Stimulated activated CD8-positive, alpha-beta memory T cell treated with anti-CD3 and anti-CD28 coated beads, Interleukin-12 subunit alpha, Interleukin-12 subunit beta, amount 100 ng/mL, for 4 hours (primary cell): ENCODE measurements at places on chromosomes 16 and 17.

- DNase-seq, result no peak
Measured at GRCh38 chr16:47519996-47520679, 59.0 kb downstream of the PHKB start.

GRCh38 chr16:27786221-27786922 is 236.4 kb downstream of the KATNIP start:
- DNase-seq, result no peak

GRCh38 chr16:87336434-87337240 is 19.4 kb upstream of the C16orf95 start:
- no peak for DNase-seq

DNA sequence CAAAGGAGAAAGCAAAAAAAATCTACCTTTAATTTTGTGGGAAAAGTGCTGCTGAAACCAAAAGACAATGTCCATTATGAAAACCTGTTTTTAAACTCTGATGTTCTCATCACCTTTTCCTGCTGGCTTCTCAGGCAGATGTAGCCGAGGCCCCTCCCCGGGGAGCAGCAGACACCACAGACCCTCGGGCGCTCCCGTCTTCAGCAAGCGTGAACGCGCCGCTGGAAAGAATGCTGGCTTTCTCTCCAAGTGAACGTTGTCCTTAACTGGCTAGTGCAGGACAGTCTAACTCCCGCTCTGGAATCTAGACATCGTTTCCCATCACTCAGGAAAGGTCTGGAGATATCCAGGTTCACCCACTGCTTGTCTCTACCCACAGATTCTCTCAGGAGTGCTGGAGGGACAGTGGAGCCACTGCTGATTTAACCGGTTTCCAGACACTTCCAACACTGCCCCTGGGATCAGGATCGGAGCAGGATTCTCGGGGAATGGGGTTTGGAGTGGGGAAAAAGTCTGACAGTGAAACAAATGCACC is 211.2 kb downstream of the RBFOX3 start:
- DNase-seq, result no peak

GRCh38 chr17:33124871-33125551 is 133.4 kb downstream of the SPACA3 start:
- no peak for DNase-seq

GRCh38 chr16:89002851-89003830 is 26.1 kb upstream of the CBFA2T3 start:
- DNase-seq, result no peak
